ENCODE measurements at places on chromosomes 4 and X.

DNA sequence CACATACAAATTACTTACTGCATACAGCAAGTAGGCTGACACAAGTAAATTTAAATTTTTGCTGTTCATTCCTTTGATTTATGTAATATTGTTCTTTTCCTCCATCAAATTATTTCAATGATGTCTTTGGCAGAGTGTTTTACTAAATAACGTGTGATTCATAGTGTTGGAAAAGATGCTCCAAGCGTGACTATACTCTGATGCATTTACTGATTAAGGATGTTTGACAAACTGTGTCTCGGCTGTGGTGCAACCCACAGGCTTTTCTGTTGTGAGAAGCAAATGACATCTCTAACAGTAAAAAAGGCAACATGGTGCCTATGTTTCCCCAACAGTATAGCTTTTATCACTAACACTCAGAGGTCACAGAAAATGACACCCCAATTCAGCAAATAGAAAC is 540.9 kb downstream of the PPP4R3C start:
- no peak for DNase-seq

- no peak for DNase-seq
Measured at GRCh38 chr4:148061795-148062194, 329.9 kb downstream of the ARHGAP10 start.

- DNase-seq, result no peak
Measured at GRCh38 chr4:124710911-124711310, 1.6 kb downstream of the ANKRD50 start.

- DNase-seq, result no peak
Measured at GRCh38 chrX:39755143-39756032, 342.4 kb downstream of the BCOR start.

GRCh38 chrX:45164021-45164621 is 36.6 kb downstream of the DIPK2B start:
- no peak for DNase-seq

DNA sequence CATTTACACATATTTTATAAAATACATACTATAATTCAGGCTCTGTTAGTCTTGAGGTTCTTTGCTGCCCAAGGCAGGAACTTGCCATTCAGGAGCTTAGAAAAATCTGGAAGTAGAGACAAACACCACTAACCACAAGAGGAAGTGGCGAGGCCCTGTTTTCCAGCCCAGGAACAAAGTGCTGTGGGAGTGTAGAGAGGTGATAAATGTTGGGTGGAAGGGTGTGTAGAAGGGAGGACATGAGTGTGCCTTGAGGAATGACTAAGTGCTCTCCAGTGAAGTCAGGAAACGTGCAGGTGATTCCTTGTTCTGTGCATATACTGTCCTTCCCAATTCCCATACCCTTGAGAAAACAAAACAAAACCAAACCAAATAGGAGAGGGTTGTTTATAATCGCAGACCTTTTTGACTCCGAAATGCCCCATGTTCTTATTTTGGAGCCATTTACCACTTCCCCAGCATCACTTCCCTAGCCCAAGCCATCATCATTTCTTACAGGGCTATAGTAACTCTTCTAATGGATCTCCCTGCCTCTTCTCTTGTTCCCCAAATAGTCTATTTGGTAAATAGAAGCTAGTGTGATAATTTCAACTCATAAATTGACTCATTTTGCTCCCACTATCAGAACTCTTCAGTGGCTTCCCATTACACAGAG is 83.2 kb downstream of the GPAT3 start:
- no peak for DNase-seq

GRCh38 chr4:98565681-98566301 is 92.6 kb downstream of the TSPAN5 start:
- DNase-seq, result no peak

Data from GM13976 (cell line).